D721Med (cell line): ENCODE measurements at places on chromosomes 1 and 21.

GRCh38 chr1:3879099-3879498, 21.0 kb downstream of the C1orf174 start:
- no peak for DNase-seq

- DNase-seq: no peak
Measured at GRCh38 chr1:153617663-153618062, 1.5 kb upstream of the S100A14 start.

DNA sequence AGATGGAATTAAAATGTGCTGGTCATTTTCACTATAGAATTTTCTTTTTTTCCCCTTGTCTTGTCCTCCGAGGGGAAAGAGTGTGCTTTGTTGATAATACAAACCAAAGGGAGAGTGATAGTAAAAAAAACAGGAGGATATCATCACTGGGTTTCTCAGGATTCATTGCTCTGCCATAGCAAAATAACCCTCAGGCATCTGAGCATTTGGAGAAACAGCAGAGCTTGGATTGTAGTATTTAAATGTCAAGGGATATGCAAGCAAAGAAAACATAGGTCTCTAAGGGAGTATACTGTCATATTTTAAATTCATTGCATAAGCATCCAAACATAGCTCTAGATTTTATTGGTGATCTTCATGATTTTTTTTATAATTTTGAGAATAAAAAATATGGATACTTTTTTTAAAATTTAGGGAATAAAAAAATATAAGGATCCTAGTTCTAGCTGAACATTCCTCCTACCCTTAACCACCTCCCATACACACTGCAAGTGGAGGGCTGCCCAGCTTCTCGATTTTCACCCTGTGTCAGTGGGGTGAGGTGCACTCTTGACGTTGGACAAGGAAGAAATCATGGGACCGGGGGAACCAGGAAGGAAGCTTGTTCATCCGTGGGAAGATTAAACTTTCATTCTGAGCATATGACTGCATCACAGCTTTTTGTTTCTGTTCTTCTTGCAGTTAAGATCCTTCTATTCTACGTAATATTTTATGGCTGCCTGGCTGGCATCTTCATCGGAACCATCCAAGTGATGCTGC, 4.4 kb downstream of the ATP1B1 start:
- no peak for DNase-seq

- no peak for DNase-seq
Measured at GRCh38 chr1:33712186-33712585, 151.7 kb upstream of the HMGB4 start.
